RKO (cell line): ENCODE measurements at places on chromosomes 16 and 17.
A peak's percentile ranks its signal among the peaks of the same experiment; 100 is the strongest.

DNA sequence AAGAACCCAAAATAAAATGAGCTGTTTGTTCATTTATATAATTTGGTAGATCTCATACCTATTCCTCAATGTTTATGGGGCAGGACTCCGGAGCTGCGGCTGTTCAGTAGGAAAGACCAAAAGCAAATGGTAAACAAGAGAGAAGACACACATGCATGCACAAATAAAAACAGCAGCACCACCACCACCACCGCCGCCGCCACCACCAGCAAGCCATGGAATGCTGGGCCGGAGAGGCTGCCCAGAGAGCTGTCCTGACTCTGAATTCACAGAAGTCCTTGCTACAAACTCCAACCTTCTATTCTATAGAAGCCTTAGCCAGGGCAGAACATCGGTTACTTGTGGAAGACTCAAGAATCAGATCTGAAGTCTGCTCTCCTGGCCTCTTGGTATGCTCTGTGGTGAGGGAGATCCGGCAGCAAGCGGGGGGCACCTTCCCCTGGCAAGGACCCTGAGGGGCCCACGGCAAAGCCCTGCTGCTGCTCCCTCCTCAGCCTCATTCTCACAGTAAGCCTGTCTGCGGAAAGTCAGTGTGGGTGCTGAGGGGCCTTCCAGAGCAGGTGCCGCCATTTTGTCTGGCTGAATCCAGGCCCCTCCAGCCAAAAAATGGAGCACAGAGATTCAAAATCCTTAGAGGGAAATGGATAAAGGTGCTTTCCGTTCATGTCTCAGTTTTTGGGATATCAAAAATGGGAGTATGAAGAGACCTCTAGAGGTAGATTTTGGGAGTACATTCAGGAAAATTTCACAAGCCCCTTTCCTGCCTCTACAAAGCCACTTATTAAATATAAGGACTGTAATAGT is 6.4 kb upstream of the FOXJ1 start:
- peak; percentile 57 for DNase-seq

DNA sequence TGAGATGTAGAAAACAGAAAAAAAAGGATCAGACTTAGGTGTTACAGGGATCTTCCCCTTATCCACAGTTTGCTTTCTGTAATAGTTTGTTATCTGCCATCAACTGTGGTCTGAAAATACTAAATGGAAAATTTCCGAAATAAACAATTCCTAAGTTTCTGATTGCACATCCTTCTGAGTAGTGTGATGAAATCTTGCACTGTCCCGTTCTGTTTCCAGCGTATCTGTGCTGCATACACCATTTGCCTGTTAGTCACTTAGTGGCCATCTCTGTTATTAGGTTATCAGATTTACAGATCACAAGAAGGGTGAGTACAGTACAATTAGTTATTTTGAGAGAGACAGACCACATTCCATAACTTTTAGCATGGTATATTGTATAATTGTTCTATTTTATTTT is 185.6 kb upstream of the CPHXL start:
- no peak for DNase-seq

GRCh38 chr17:31147507-31148202 is 52.9 kb downstream of the NF1 start:
- no peak for DNase-seq

DNA sequence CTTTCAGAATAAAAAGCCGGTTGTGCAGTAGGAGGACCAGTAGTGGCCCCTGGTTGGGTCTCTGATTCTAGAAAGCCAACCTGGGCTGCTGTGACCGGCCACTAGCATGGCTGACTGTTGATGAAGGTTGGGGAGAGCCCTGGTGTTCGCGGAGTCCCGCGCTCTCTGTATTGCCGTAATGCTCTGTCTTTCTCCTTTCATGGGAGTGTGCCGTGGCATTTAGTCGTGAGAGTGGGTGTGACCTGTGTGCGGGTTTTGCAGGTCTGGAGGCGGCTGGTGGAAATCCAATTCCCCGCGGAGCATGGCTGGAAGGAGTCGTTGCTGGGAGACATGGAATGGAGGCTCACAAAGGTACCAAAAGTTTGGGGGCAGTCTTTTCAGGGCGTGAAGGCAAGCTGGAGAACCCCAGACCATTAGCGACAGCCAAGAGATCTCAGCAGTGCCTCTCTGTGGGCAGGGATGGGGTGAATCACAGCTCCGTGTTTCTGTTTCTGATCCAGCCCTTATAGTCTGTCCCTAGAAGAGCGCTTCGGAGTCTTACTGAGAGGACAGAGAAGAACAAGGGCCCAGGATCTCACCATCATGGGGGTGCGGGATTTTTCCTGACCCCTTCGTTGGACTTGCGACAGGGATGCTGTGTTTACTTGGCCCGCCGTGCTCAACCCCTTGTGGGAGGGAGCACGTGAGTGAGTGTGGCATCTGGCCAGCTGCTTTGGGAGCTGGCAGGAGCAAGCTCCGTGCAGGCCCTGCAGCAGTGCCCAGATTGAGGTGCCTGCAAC is 56.5 kb downstream of the RNF213 start:
- DNase-seq: no peak

DNA sequence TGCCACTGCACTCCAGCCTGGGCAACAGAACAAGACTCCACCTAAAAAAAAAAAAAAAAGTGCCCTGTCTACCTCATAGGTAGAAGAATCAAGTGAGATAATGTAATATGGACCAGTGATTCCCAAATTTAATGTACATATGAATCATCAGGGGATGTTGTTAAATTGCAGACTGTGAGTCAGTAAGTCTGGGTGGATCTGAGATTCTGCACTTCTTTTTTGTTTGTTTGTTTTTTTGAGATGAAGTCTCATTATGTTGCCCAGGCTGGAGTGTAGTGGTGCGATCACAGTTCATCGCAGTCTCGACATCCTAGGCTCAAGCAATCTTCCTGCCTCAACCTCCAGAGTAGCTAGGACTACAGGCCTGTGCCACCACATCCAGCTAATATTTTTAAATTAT is 31.6 kb downstream of the HOXB1 start:
- no peak for DNase-seq

- DNase-seq: no peak
These were observed 83.3 kb upstream of the TNRC6C start for GRCh38 chr17:77875051-77875780.

DNA sequence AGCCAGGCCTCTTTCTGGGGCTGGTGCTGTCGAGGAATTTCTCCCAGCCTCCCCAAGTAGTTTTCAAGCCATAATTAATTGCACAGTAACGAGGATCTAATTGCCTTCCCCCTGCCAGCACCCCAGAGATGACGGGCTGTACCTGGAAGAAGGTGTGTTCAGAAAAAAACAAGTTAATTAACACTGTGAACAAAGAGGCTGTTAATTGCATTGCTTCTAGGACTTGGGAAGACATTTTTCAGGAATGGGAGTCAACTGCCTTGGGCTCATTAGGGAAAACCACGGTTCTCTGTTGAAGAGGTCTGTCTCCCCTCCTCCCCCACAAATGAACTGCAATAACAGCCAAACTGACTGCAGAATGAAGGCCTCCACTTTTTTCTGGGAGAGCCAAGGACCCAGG is 176.7 kb downstream of the CCT6B start:
- DNase-seq: no peak

- no peak for DNase-seq
These were observed 269.1 kb upstream of the HSBP1 start for GRCh38 chr16:83538707-83539106.

DNA sequence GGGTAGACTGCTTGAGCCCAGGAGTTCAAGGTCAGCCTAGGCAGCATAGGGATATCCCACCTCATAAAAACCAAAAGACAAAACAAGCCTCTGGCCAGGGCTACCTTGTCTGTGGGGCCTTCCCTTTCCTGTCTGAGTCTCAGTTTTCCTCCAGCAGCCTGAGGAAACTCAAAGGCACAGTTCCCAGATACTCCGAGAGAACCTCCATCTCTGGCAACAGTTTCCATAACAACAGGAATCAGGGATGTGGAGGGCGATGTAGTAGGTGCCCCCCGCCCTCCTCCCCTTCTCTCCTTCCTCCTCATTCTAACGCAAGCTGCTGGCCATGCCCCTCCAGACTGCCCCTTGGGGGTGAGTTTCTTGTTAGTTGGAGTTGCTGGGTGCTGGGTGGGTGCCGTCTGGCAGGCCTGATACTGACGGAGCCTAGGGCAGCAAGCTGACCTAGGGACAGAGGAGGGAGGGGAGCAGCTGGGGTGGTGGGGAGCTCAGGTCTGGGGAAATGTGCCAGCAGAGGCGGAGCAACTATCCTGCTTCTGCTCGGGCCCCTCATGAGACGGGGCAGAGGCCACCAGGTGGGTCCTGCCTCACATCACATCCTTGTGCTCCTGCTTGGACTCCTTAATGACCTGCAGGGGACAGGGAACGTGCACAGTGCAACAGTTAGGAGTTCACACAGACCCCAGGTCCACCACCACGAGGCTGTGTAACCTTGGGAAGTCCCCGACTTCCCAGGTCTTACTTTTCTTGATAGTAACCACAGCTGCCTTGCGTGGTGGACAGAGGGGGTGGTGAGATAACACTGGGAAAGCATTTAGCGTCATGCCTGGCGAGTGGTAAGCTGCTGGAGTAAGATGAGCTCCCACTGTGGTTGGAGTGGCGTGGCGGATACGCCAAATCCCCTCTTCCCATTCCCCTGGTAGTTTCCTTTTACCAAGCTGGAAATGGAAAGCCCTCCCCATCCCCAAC is 7.8 kb upstream of the EFTUD2 start:
- no peak for DNase-seq

DNA sequence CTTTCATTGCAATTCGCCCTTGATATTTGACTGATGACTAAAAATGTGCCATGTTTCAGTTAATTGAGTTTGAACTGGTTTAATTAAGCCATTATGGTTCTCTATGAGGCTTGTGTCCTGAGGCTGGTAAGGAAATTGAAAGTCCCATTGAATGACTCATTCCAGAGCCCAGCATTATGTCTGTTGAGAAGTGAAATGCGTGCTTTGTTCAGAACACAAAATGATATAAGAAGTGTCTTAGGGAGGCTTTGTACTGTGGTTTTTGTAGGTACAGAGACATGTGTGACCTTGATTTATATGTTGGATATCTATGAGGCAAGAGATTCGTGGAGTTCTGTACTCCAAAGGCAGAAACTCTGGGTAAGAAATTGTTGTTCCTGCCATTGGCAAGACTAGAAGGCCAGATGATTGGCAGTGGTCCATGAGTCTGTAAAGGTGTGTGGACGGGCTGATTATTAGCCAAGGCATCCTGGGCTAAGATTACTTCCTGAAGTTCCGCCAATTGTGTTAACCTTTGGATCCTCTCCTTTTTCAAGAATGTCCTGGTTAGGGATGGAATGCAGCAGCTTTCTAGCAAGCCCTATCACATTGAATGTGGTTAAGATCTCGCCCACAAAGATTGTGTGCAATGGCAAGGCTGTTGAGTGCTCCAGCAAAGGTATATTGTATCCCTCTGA is 103.7 kb downstream of the NPIPB5 start:
- no peak for DNase-seq

DNA sequence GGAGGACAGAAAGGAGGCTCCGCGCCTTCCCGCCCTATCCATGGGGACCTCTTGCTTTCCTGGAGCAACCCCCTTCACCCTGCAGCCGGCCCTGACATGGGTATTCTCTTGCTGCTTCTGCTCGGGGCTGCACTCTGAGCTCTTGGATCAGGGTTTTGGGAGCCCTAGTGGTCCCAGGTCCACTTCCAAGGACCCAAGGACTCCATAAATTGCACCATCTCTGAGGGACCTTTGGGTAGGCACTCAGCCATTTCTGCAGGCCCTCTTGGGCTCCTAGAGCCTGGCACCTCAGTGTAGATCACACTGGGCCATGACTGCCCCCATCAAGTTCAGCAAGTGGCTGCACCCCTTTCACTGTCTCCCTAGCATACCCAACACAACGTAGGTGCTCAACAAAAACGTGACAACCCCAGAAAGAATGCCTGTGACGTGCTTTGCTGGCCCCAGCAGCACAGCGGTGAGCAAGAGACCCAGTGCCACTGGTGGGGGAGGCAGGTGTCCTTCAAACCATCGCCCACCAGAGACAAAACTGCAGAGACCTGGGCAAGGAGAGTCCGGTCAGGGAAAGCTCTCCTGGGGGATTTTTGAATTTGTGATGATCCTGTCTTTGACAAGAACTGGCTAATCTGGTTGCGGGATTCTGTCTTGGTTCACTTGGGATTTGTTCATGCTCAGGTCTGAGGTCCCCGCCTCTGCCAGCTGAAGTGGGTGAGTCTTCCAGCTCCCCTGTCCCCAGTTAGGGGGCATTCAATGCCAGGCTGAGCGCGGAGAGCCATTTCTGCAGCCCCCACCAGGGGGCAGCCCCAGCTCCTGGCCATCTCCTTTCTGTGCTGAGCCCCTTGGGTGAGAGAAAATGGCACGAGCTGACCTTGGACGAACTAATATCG is 2.5 kb upstream of the RAB11FIP4 start:
- DNase-seq: no peak

DNA sequence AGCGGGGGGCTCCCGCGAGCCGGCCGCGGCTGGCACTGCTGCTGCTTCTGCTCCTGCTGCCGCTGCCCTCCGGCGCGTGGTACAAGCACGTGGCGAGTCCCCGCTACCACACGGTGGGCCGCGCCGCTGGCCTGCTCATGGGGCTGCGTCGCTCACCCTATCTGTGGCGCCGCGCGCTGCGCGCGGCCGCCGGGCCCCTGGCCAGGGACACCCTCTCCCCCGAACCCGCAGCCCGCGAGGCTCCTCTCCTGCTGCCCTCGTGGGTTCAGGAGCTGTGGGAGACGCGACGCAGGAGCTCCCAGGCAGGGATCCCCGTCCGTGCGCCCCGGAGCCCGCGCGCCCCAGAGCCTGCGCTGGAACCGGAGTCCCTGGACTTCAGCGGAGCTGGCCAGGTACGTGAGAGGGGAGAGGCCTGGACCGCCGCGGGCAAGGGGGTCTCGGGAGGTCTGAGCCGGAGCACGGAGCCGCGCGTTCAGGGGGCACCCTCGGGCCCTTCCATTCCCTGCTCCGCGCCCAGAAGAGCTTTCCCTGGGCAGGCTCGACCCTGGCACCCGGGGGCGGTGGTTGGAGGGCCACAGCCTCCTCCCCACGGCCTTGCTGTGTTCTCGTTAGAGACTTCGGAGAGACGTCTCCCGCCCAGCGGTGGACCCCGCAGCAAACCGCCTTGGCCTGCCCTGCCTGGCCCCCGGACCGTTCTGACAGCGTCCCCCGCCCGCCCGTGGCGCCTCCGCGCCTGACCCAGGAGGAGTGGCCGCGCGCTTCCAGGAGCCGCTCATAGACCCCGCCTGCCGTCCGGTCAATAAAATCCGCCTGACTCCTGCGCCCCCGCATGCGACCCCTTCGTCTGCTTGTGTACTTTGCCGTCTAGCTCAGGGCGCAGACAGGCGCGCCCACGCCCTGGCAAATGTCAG is 591 bp downstream of the NPW start:
- no peak for DNase-seq

- no peak for DNase-seq
These were observed 12.8 kb upstream of the MT4 start for GRCh38 chr16:56551796-56552738.

DNA sequence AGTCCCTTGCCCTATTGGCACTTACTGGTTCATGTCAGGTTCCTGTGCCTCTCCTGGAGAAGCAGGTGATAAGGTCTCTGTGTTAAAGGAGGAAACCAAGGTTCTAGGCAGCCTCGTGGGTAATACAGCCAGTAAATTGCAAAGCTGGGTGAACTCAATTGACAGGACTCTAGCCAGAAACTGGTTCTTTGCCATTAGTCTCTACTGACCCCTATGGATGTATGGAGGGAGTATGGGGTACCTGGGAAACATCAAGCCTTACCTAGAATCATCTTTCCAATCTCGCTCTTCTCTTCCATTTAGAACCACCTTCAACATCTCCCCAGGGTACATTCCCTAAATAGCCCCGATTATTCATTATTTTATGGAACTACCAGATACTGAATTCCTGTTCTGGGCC is 169.3 kb downstream of the CDH13 start:
- no peak for DNase-seq

- DNase-seq: no peak
These were observed 123.2 kb upstream of the LHX1 start for GRCh38 chr17:36813957-36814563.

GRCh38 chr16:11575223-11575589 is 11.5 kb downstream of the LITAF start:
- DNase-seq: no peak

GRCh38 chr16:49559242-49559641 is 185.6 kb downstream of the C16orf78 start:
- no peak for DNase-seq
